PC-9 (cell line): ENCODE measurements at places on chromosomes 16 and 17. TPM values are rescaled to one million over a fixed set of nuclear protein-coding genes. Genes with fewer than 3 reads are reported as not detected.

The MTHFSD gene
- total RNA-seq, result 23.4 and 25.7 TPM in 2 replicates

The AGRP gene
- total RNA-seq, result not detected in 2 replicates

DNA sequence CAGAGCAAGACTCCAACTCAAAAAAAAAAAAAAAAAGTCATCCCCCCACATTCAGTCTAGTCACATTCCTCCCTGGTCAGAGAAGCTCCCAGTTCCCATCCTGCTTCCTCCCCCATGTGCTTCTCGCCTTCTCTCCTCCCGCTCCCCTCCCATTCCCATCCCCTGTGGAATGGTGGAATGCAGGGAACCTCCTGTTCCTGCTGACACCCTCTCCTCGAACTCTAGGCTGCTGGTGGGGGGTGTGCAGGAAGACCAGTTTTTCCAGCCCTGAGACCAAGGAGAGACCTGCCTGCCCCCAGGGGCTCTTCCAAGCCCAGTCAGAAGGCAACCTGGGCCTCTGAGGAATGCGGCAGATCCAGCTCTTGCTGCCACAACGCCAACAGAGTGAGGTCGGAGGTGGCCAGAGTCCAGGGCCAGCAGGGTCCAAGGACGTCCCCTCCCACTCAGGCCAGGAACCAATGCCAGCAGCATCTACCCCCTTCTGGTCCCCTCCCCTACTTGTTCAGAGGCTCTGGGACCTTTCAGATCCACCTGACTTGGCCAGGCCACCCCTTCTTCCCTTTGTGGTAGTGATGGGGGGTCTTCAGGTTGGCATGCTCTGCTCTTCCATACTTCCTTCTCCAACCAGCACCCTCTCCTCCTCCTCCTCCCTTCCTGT, 39.3 kb upstream of the TAC4 start:
- peak; percentile 97 for DNase-seq

DNA sequence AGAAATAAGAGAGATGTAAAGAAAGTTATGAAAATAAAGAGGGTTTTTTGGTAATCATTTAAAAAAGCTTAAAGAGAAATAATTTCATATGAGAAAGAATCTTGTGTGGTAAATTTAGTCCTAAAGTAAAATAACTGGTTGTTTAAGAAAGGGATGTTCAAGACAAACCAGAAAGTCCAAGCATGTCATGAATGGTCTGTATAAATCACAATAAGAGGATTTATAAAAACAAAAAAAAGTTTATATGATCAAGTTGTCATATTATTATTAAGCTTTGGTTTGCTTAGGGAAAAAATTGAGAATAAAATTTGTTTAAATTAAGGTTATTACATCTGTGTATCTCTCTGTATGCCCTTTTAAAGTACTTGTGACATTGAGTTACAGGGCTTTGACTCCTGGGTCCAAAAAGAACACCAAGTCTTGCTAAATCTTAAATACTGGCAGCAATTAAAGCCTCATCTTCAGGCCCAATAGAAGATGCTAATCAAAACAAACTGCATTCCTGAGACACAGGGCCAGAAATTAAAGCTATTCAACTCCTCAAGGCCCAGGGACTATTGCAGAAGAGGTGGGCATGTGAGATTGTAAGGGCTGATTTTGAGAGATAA, 15.6 kb upstream of the TRIM25 start:
- no peak for DNase-seq

DNA sequence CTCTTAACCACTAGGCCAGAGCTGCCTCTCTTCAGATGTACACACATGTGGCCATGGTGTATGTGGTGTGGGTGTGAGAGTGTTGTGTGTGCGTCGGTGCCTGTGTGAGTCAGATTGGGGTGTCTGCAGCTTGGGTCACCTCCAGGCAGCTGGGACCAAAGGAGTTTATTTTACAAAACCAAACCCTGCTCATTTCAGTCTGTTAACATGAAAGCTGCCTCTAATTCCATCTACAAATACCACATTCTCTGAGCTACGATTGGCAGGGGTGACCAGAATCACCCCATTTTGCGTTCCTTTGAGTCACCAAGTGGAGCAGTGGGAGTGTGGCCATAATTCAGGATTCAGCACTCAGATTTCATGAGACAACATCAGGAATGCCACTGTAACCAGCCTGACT, 105.3 kb downstream of the IRX5 start:
- DNase-seq, result no peak

DNA sequence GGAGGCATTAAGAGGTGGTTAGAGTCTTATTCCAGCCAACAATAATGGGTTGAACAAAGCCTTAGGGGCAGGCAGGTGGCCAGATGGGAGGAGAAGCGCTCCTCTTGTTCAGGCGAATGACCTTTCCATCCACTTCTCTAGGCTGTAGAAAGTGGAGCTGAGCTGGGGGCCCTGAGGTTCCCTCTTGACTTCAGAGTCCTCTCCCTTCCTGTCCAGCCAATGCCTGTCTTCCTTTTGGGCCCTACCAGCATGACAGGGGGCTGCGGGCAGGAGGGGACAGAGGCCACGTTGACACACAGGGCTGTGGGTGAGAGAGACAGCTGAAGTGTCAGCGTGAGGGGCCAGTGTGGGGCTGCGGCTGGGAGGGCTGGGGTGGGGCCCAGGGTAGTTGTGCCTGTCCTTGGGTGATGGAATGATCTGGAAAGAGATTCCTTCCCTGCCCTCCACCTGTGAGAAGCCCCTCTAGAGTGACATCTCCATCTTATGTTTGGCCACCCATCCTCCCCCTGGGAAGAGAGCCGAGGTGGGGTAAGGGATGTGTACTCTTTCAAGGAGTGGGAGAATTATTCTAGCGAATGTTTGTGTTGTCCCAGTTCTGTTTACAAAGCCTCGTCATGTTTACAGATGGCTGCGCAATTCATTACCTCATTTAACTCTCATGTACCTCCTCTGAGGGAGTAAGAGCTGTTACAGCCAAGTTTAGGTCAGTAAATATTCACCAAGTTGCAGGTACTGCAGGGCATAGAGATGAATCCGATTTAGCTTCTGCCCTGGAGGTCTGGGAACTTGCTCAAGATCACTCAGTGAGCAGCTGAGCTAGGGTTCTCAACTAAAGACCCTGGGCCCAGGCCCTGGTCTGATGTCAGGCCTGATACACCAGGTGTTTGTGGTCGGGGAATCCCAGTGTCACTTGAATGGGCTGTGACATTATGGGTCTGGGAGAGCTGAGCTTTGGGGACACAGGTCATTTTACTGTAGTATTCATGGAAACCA, 3.3 kb downstream of the ERBB2 start:
- DNase-seq, result peak; percentile 71

GRCh38 chr16:9144106-9144505, 52.7 kb downstream of the HAPSTR1 start:
- no peak for DNase-seq

GRCh38 chr17:45675892-45676291, 108.2 kb upstream of the CRHR1 start:
- no peak for DNase-seq

DNA sequence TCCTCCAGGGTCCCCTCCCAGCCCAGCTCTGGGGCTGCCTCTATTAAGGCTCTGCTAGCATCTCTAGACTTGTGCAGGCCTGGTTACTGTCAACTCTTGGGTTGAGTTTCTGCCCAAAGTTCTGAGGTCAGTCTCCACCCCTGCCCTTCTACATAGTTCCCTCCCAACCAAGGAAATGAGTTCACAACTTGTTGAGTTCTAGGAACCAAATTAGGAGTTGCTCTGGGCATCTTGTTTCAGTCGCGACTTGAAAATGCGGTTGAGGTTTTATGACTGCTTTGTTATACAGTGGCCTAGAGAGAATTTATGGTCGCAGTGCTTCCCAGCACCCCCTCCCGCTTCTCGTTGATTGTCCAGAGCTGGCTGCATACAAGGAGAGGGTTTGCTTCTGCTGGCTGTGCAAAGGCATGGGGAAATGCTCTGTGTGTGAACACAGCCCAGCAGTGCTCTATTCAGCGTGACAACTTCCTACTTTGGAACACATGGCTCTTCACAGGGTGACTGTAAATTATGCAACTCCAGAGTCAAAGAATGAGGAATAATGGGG, 20.2 kb downstream of the GNAO1 start:
- no peak for DNase-seq
